ENCODE measurements at places on chromosomes 3 and 15.

DNA sequence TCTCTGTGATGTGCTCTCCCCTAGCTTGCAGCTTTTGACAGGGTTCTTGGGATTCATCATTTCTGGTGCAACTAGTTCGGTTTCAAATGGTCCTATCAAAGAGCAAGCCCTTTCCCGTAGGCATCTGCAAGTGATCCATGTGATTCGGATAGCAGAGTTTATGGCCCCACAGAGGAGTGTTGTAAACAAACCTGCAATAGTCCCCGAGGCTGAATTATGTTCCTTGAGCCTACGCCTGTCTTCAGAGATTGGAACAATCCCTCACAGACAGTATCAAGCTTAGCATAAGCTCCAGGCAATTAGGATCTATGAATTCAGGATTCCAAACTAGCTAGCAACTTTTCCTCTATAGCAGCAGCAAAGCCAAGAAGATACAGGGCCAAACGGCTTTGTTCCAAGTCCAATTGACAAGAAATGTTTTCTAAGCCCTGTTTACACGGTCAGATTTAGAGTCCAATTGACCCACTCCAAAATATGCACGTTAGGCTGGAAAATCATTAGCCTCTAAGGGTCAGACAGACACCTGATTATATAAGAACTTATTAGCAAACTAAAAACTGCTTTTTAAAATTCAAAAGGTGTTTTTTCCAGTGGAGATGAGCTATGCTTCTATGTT lies 24.8 kb downstream of the LNP1 start:
- DNase-seq = no peak

DNA sequence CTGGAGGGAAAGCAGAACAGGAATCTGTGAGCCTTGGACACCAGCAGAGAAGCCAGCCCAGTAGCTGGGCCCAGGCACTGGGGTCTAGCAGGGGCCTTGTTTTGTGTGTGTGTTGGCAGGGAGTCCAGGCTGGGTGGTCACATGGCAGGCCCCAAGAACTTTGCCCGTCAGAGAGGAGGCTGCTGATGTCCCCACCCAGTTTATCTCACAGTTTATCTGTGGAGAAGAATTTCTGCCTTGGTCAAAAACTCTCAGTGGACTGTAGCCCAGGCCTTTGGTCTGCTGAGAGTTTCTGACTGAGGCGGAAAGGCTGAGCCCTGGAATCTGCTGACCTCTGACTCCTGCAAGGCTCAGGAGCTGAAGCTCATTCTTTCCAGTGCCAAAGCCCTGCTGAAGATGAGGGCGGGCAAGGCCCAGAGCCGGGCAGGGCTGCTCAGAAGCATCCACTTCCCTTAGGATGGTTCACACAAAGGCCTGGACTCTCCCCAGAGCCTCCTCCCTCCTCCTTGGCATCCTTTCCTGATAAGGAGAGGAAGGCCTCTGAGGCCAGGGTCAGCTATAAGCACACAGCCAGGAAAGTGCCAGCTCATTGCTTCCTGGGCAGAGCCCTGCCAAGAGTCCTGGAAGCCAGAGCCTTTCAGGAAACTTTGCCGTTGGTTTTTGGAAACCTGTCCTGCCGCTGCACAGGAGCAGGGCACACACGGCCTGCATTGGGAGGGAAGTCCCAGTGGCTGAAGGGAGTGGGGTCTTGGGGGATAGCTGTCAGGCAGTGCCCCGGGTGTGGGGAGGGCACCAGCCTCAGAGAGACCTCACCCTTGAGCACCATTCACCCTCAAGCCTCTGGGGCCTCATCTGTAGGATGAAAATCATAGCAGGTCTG lies 37.2 kb upstream of the SLCO2A1 start:
- DNase-seq = no peak

GRCh38 chr3:105865016-105865623 lies 3.7 kb downstream of the CBLB start:
- DNase-seq = no peak

DNA sequence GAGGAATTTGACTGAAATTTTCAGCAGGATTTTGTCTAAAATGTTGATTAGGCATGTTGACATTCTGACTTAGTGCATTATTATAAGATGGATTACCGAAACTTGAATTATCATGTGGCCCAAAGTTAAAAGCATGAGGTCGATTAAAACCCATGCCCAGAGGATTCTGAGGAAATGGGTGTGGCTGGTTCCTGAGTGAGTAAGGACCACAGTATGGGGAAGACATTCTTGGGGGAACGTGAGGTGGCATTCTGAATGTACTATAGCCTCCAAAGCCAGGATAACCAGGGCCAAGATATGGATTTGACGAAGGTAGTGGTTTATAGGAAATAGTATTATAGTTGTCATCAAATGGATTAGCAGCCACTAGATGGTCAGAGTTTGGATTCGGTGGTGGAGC lies 38.7 kb upstream of the DNAAF4 start:
- no peak for DNase-seq

DNA sequence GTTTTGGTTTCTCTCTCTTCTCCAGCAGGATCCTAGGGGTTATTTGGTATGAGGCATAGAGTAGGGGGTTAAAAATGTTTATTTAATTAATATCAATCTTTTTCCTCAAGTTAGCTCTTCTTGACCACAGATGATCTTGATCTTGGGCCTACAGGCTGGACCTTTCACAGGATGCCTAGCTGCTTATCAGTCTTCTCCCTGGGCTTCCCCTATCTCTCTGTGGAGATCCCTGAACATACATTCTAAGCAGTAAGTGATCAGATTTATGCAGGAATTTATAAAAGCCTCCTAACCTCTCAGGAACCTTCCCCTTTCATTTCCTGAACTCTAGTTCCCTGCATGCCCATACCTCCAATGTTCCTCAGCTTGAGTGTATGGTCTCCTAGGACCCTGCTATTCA lies 428.3 kb downstream of the TBC1D5 start:
- DNase-seq = no peak

DNA sequence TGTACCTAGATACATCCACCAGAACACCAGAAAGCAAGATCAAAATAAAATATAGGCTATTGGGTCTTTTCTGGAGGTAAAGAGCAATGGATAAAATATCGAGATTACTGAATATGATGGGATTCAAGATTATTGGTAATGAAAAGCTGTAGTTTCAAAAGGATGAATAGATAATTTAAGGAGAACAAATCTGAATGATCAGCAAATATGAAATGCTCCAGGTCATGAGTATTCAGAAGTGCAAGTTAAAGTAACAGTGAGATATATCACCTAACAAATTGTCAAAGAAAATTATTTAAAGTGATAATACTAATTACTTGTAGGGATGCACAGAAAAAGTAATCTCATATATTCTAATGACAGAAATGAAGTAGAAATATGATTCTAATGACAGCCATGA lies 409.6 kb upstream of the MDFIC2 start:
- DNase-seq = no peak

DNA sequence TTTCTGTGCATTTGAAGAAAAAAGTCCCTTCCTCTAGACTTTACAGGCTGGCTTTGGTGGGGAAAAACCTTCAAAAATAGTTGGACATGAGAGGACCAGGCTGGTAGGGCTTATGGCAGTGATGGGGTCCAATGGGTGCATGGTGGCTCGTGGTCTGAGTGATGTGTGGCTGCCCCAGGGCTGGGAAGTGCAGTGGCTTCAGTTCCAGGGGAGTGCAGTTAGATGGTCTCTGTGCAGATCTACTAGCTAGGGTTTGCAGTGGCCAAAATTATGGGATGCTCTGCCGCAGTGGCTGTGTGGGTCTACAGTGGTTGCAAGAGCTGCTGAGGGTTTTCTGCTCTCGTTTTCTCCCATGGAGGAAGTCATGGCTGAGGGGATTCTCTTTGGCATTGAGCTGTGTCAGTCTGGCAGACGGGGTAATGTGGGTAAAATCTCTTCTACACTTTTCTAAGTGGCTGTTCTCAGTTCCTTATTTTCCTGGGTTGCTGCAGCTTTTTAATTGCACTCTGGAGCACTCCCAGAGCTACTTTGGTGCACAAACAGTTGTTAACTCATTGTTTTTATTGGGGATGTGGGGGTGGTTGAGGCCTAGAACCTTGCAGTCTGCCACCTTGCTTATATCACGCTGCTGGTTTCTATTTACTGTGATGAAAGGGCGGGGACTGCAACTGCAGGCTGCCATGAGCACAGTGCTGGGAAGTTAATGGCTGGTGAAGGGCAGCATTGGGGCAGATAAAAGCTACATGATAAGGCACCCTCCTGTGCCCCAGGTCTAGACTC lies 1324.6 kb downstream of the NSUN3 start:
- DNase-seq = no peak

DNA sequence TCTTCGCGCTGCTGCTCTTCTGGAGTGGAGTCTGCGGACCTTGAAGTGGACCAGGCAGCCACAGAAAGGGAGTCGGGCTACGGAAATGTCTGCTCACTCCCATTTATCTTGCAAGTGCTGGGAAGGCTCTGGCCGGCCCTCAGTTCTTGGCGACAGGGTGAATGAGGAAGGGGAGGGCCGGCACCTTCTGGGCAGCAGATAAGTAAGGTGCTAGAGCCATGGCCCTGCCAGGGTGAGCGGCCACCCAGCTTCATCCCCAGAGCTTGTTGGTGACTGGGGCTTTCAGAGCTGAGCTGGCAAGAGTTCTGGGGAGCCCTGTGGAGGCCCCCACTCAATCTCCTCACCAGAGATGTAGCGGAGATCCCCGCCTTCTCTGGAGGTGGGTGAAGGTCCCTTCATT lies 103.5 kb downstream of the ASB7 start:
- DNase-seq = no peak
